Left cardiac atrium (tissue), 4 donors: ENCODE measurements at places on chromosomes 3 and 15.

GRCh38 chr3:12952343-12953200 lies 111.2 kb upstream of the RPL32 start:
- no peak for DNase-seq

DNA sequence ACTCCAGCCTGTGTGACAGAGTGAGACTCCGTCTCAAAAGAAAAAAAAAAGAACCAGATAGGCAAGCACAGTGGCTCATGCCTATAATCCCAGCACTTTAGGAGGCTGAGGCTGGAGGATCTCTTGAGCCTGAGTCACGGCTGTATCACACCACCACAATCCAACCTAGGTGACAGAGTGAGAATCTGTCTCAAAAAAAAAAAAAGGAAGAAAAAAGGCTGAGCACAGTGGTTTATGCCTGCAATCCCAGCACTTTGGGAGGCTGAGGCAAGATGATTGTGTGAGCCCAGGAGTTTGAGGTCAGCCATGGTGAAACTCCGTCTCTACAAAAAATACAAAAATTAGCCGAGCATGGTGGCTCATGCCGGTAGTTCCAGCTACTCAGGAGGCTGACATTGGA lies 5.6 kb upstream of the NICN1 start:
- no peak for DNase-seq

DNA sequence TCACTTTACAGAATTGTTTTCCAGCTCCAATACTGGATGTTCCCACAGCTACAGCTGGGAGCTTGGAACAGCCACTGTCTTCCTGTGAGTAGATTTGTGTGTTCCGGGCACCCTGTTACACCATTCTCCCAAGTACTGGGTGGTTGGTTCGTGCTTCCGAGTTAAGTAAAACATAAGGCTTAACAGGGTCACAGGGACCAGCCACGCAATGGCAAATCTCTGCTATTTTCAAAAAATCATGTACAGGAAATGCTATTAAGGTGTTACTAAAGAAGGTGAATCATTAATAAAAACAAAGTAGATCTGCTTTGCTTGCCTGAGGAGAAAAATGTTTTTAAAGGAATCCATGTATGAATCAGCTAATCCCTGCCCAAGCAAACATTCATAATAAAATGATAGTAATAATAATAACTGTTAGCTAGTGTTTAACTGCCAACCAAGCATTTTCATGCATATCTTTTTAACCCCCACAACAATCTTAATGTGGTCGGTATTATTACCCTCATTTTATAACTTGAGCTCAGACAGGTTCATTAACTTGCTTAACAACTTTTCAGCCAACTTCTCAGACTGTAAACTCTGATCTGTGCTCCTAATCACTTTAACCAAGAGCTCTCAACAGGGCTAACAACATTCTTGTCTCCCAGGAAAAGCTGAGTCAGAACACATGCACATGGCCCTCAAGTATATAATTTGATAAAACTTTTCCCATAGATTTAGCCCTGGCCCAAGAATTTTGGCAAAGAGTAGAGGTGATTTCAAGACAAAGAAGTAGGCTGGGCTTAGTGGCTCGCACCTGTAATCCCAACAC lies 2.7 kb upstream of the C2CD4A start:
- no peak for DNase-seq

DNA sequence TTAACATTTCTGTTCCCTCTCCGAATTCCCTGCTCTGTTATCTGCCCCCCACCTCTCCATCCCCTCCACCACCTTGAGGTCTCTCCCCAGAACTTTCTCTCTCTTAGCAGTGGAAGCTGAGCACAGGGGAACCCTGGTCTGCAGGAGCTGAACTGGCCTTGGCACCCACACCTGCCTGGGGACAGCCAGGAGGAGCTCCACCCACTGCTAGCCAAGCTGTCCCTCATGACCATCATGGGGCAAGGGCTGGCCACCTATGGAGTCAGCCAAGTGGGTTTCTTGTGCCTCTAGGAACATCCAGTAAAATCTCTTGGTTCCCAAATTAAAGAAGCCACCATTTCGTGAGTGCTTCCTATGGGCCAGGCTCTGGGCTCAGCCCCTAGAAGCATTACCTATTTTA lies 276.4 kb upstream of the TLE3 start:
- no peak for DNase-seq

DNA sequence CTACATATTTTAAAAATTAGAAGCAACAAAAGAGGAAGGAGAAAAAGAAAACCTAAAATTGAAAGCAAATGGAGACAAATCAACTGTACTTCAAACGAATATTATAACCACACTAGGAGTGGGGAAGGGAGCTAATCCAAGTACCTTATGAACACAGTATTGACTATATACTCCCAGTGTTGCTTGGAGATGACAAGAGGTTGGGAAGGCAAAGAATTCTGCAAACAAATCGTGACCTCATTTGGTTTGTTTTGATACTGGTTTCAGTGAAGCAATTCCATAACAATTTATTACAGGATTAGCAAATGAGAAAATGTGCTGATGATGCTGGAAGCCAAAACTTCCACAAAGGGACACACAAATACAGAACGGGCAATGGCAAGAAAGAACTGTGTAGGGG lies 268.1 kb downstream of the ULK4 start:
- no peak for DNase-seq

GRCh38 chr3:54322354-54322753 lies 200.0 kb downstream of the CACNA2D3 start:
- DNase-seq, result no peak

GRCh38 chr15:34810443-34811129 lies 15.2 kb upstream of the ACTC1 start:
- no peak for DNase-seq

DNA sequence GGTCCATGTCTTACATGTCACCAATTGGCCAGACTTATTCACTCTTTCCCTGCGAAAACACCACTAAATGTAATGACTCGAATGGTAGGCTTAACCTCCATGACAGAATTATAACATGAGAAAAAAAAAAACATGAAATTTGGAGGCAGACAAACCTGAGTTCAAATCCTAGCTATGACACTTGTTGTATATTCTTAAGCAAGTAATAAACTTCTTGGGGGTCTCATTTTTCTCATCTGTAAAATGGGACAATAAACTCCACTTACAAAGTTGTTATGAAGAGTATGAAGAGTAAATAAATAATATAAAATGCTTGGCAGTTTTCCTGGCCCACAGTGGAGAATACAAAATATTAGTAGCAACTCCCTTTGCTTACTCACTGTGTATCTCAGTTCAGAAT lies 11.4 kb upstream of the EIF1B start:
- DNase-seq, result no peak

DNA sequence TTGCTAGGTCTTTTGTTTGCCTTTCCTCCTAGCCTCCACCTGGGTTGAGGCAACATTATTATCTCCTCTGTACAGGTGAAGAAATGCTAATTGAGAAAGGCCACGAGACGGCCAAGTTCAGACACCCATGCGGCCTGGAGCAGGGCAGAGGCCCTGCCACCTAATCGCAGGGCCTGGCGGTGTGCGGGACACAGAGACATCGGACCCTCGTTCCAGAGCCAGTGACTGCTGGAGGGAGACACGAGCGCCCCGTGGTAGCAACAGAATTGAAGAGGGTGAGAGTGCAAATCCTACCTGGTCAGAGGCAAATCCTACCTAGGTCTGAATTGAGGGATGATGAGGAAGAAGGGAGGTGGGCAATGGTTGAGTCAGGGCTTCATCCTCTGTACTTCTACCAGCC lies 113.8 kb upstream of the MEF2A start:
- no peak for DNase-seq

DNA sequence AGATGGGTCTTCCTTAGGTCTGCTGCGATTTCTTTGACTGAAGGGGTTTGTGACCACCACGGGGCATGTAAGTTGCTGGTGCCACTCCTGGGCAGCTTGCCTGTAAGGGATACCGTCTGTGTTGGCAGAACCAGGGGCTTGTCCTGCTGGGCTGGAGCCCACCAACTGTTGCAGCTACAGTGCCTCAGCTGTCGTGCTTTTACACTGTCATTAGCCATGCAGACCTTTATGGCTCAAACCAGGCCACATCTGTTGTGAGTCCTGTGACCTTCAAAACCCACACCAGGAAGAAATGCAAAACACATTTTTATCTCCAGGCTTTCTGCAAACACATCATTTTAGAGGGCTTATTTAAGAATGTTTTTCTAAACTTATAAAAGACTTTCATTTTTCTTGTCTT lies 168.7 kb downstream of the PTPRG start:
- no peak for DNase-seq

DNA sequence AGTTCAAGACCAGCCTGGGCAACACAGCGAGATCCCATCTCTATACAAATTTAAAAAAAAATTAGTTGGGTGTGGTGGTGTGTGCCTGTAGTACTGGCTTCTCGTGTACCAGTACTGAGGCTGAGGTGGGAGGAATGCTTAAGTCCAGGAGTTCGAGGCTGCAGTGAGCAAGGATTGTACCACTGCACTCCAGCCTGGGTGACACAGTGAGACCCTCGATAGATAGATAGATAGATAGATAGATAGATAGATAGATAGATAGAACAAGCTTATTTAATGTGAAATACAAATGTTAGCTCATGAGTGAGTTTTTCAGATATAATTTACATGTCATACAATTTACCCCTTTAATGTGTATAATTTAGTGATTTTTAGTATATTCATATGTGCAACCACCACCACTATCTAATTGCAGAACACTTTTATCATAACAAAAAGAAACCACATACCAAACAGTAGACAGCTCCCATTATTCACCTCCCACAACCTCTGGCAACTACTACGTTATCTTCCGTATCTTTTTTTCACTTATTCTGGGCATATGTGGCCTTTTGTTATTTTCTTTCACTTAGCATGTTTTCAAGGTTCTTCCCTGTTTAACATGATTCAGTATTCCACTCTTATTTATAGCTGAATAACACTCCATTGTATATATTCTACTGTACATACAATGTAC lies 13.1 kb upstream of the PRRT3 start:
- DNase-seq, result no peak

DNA sequence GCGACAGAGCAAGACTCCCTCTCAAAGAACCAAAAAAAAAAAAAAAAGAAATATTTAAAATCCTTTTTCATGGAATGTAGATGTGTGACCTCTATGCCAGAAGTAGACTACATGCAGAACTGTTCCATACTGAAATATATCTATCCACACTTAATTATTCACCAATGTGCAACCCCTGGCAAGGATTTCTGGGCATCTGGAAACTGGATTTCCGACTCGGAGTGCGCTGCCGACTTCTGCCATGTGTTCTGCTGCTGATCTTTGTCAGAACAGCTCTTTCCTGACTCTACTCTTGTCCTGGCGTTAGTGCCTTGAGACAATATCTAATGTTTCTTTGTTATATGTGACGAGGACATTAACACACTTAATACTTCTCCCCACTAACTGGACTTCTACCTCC lies 11.7 kb downstream of the LIPH start:
- no peak for DNase-seq

GRCh38 chr3:189372243-189372642 lies 200.5 kb downstream of the TPRG1 start:
- no peak for DNase-seq

DNA sequence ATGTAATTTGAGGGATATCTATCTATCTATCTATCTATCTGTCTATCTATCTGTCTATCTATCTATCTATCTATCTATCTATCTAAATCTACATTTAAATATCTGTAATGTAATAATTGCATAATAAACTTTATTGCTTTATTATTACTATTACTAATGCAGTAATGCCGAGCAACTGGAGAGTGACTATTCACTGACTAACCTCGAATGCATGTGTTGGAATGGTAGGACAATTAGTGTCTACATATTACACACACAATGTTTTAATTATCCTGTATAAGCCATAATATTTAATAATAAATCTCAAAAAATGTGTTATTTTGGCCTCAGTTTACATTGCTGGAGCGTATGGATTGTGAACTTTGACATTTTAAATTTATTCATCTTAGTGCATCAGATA lies 25.2 kb upstream of the CNTN3 start:
- no peak for DNase-seq

GRCh38 chr15:48596841-48597240 lies 48.7 kb downstream of the FBN1 start:
- DNase-seq, result no peak

DNA sequence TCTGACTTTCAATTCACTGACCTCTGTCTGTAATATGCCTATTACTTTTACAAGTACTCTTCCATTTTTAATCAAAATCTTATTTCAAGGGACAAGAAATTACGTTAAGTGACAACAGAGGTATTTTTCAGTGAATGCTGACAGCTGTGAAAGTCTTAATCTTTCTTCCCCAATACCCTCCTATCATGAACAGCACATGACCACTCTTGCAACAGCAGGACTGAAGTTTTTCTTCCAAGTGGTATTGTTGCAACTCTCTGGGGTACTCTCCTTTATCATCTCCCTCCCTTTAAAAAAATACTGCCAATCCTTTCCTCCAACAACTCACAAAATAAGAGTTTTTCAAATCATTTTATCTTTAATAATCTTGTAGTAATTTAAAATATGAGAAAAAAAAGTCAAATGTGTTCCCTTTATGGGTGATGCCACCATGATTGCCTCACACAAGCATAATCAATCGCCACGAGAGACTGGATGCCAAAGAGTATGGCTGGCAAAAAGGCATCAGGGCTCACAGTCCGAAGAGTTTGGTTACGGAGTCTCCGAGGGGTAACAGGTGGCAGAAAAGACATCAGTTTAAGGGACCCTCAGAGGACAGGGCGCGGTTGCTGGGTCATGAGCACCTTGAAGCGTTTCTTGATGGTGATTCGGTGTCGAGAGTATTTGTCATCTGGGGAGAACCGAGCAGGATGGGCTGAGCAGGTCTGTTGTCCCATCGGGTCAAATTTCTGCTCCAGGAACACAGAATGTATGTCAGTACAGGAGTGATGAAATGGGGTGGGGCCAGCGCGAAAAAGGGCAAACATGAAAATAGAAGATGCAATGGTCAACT lies 1.3 kb downstream of the NOP10 start:
- DNase-seq, result no peak

GRCh38 chr15:99981191-99981647 lies 248.0 kb upstream of the LYSMD4 start:
- no peak for DNase-seq

DNA sequence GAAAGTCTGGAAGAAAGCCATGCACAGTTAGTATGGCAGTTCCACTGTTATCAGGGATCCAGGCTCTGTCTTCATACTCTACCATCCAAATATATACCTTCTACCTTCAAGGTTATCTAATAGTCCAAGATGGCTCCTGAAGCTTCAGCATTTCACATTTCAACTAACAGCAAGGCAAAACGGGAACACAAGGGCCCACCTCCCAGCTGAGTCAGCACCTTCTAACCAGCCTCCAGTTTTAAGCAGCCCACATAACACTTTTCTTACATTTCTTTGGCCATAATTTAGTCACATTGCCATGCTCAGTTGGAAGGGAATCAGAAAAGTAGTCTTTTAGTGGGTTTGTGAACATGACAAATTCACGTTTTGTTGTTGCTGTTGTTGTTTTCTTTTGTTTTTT lies 15.4 kb upstream of the MSL2 start:
- DNase-seq, result no peak

- no peak for DNase-seq
Measured at GRCh38 chr3:196949285-196949619, 6.9 kb upstream of the NCBP2 start.

GRCh38 chr15:97459771-97460170 lies 500.7 kb upstream of the ARRDC4 start:
- DNase-seq, result no peak

DNA sequence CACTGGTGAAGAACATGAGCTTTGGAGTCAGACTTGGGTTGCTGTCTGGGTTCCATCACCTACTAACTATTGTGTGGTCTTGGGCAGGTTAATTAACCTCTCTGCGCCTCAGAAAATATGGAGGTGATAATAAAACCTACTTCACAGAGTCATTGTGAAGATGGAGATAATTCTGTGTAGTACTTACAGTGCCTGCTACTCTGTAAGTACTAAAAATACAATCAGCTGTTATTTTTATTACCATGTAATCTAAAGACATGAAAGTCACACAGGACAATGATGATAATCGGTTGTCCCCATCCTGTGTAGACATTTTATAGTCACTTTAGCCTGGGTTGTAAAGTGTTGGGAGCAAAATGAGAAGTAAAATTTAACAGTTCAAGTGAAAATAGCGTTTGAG lies 334.1 kb downstream of the THSD4 start:
- no peak for DNase-seq
